Left cardiac atrium (tissue), 4 donors: ENCODE measurements at places on chromosomes 12 and 14. TPM values are rescaled to one million over a fixed set of nuclear protein-coding genes. Genes with fewer than 3 reads are reported as not detected.

- DNase-seq, result no peak
These were observed 26.8 kb upstream of the CLIP1 start for GRCh38 chr12:122449317-122449716.

The ACSS3 gene
- 22.3 TPM for total RNA-seq

The PPP1CC gene
- total RNA-seq, result 137 TPM

The LTBP2 gene
- 43.3 TPM for total RNA-seq

DNA sequence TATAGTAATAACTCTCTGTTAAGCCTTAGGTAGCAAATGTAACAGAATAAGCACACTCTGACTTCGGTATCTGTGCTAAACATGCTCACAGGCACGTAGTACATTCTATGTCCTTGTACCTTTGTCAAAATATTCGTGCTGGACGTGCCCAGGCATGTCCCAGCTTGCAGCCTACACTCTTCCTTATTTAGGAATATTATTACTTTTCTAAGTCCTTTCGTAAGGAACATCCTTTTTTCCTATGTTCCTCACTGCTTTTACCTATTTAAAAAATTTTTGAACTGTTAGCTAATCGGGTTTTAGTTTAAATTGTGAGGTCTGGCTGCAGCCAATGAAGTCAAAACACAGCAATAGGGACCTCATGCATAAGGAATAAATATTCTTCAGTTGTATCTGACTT is 24.1 kb upstream of the UBC start:
- no peak for DNase-seq

The MYF6 gene
- not detected for total RNA-seq

- no peak for DNase-seq
These were observed 65.6 kb upstream of the CNOT2 start for GRCh38 chr12:70177631-70178030.

The ANGEL1 gene
- total RNA-seq, result 21.6 TPM

The CLEC2B gene
- 8.6 TPM for total RNA-seq

- DNase-seq, result no peak
These were observed 17.5 kb downstream of the SLC38A4 start for GRCh38 chr12:46808317-46808716.

DNA sequence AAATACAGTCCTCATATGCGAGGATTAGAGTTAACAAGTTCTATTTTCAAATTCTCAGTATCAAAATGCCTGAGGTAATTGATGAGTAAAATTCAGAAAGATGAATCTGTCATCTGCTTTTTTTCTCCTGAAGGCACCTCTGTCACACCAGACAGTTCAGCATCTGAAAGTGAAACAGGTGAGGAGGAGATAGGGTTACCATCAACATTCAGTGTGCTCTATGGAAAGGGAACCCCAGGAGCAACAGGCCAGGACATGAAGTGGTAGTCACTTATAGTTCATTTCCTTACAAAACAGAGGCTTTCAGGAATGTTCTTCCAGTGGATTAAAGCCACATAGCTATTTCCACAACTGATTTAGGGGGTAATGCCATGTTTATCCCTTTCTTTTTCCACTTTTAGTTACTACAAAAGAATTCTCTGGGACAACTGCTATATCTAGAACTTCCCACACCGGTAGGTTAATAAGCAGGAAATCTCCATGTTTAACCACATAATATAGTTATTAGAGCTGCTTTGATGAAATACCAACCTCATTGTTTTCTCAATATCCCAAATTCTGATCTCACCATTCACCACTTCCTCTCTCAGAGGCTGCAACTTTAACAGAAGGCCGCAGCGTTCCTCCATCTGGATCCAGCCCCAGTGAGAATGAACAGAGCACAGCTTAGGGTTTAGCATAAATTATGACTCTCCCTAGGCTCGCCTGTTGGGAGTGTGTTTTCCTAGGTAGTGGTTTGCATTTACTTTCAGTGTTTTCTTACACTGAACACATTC is 177.0 kb upstream of the CNTN1 start:
- DNase-seq, result no peak

DNA sequence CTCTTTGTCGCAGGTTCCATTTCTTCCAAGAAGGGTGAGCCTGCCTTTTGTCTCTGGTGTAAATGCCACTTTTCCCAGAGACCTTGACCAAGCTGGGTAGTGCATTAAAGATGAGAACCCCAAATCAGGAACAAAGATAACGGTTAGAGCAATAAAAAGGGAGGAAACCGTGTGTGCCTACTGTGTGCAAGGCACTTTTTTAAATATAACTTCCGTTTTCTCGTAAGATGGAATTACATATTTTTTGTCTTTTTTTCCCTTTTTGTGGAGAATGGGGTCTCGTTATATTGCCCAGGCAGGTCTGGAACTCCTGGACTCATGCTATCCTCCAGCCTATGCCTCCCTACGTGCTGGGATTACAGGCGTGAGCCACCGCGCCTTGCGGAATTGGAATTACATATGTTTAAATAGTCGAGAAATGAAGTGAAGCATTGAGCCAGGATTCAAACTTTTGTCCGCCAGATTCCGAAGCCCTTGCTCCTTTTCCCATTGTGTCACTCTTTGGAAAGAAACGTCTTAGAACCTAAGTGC is 506 bp upstream of the NABP2 start:
- DNase-seq, result no peak

GRCh38 chr14:67191768-67192290 is 2.6 kb downstream of the GARIN2 start:
- no peak for DNase-seq

DNA sequence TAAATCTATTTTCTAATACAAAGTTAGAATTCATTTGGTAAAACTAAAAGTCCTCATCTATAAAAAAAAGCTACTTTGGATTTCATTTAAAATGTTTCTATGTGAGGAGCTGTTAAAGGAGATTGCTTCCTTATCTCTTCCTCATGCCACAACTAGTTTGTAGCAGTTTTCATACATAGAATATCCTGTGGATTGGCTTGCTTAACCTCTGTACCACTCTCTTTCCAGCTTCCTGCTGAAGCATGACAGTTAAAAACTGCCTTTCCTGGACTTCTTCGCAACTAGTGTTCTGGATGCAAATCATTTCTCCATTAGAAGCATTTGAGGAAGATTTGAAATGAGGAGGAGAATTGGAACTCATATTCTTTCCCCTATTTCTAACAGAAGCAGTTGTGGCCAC is 49.6 kb downstream of the ST8SIA1 start:
- no peak for DNase-seq

DNA sequence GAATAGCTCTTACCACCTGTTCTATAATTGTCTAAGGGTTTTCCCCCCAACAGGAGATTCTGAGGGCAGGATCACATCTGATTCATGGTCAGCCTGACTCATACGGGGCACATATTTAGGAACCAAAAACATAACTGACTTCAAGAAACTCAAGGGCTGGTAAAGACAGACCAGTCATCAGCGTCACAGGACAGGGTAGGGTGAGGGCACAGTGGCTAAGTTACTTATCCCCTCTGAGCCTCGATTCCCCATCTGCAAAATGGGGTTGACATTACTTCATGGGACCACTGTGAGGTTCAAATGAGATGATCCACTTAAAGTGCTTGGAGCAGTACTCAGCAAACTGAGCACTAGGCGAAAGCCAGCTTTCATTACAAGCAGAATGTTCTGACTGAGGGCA is 606 bp downstream of the CINP start:
- no peak for DNase-seq

The GPR135 gene
- 2.8 TPM for total RNA-seq

The RNASE1 gene
- total RNA-seq, result 632 TPM

DNA sequence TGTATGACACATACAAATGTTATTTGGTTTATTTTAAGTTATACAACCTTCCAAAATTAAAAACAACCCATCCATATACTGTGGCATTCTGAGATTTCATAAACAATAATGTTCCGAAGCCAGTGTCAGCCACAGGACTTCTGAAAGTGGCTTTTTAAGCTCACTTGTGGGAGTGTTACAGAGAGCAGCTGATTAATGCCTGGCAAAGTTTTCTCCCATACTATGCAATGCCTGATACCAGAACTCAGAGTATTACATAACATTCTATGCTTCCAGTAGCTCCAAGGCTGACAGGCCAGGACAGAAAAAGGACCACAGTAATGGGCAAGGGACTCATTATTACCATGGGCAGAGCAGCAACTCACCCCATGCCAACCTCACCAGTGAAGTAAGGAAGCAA is 29.3 kb downstream of the NELL2 start:
- DNase-seq, result no peak

The FAM181A gene
- total RNA-seq, result not detected

DNA sequence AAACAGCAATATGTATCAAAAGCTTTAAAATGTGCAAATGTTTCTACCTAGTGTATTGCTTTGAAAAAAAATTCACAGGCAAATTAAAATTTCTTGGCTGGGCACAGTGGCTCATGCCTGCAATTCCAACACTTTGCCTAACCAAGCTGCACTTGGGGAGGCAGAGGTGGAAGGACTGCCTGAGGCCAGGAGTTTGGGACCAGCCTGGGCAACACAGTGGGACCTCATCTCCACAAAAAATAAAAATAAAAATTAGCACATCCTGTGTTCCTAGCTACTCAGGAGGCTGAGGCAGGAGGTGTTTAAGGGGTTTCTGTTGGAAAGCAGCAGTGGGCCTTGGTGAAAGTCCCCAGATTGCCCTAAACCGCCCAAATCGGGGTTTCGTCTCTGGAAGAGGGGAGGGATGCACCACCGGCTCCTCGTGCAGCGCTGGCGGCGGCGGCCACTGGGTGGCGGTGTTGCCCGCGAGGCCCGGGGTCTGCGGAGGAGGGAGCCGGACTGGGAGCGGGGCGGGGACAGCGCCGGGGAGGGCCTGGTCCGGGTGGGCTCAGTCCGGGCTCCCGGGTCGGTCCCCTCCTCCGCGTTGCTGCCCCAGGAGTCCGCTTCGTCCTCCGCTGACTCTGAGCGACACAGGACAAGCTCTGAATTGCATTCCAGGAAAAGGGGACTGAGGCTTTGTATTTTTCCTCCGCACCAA is 265.6 kb downstream of the AACS start:
- DNase-seq, result peak; percentile 68
